ENCODE measurements at places on chromosomes 6 and 20.

DNA sequence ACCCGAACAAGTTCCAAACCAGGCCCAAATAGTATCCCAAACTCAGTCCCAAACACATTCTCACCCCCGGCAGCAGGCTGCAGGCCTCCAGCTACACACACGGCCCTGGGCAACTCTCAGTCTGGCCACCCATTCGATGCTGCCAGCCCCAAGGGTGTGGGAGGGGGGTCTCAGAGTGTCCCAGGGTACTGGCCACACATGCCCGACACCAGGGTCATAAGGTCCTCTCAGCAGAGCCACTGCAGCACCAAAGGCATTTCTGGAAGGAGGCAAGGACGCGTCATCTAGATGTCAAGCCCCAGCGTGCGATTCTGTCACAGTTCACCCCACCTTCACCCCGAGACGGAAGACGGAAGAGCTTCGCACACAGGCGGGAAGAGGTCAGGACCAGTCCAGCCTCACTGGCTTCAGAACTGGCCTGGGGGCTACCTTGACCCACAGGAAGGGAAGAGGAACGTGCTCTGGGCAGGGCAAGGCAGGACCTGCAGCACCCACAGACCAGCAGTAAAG, 9.5 kb downstream of the MYL9 start:
- DNase-seq = no peak

GRCh38 chr20:23190557-23190956, 104.4 kb upstream of the CD93 start:
- no peak for DNase-seq

GRCh38 chr20:2564406-2564805, 28.0 kb downstream of the TMC2 start:
- no peak for DNase-seq

DNA sequence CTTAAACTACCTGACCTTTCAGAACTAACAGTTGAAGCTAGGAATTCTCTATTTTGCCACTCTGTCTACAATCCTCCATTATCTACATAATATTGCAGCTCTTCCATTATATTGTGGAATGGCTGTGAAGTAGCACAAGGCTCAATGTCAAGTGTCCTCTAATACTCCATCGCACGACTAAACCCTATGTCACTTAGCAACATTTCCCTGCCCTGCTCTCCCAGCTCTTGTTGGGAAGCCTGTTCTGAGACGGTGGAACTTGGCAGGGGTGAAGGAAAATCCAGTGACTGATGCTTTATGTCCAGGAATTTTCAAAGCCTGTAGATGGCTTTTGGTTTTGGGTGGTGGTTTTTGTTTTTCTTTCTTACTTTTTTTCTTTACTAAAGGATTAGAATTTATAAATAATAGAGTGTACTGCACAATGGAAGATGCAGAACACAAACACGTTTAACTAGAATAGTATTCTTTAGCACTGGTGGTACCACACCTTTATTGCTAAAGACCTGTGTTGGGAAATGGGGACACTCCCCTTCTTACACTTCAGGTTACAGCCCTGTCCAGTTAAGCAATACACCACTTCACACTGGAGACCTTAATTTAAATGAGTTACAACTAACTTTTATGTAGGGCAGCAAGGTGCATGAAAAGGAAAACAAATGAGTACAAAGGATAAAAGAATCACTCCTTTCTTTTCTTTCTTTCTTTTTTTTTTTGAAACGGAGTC, 20.7 kb upstream of the AMD1 start:
- no peak for DNase-seq
